Activated effector memory CD4-positive, alpha-beta T cell treated with Interleukin-2 at 50 U/mL for 16 hours (primary cell): ENCODE measurements at places on chromosomes 5 and 9.

DNA sequence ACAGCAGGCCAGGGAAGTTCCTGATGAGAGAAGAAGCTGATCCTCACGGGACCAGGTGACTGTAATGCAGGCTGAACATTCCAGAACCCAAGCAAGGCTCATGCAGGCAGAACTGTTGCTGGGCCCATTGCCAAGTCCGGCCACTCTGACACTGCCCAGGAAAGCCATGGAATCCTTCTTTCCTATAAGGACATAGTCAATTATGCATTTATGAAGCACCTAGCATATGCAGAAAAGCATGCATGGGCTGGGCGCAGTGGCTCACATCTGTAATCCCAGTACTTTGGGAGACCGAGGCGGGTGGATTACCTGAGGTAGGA, 83.7 kb upstream of the SLC1A3 start:
- no peak for DNase-seq

DNA sequence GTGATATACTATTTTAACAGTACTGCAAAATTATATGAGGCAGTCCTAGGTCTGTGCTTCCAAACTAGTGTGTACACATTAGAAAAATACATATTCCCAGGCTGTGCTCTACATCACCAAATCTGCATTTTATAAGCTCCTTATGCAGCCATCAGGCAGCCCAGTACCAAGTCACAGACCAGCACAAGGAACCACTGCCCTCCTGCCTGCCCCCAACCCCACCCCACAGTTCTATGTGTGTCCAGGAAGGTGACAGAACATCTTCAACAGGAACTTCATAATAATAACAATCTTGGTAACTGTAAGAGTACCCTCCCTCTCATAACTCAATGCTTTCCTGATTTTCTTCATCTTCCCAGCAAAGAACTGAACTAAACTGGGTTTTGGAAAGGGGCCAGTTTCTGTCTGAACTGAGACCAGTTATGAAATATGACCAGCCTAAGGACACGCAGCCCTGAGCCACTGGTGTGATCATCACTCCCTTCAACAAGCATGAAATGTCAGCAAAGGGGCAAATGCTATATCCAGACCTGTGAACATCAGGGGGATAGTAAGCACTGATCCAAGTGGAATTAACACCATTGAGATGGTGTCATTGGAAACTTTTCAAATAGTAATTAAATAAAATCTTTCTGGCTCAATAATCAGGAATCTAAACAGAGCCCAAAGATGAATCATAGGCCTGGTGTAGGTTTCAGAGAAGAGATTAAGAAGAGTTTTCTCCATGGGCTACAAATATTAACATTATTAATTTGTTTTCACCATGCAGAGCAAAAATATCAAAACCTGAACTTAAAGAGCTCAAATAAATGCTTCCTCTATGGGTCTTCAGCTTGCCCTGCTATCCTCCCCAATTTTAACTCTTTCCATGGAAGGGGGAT, 82.1 kb downstream of the DPYSL3 start:
- DNase-seq, result no peak

GRCh38 chr9:124855944-124856765, 2.9 kb downstream of the WDR38 start:
- no peak for DNase-seq

GRCh38 chr5:128264564-128265360, 181.2 kb downstream of the SLC12A2 start:
- DNase-seq, result no peak

GRCh38 chr5:159050316-159051143, 49.2 kb downstream of the EBF1 start:
- no peak for DNase-seq

GRCh38 chr5:178080056-178080455, 33.3 kb upstream of the N4BP3 start:
- no peak for DNase-seq

- DNase-seq, result no peak
Measured at GRCh38 chr9:4359016-4359415, 59.1 kb upstream of the GLIS3 start.

DNA sequence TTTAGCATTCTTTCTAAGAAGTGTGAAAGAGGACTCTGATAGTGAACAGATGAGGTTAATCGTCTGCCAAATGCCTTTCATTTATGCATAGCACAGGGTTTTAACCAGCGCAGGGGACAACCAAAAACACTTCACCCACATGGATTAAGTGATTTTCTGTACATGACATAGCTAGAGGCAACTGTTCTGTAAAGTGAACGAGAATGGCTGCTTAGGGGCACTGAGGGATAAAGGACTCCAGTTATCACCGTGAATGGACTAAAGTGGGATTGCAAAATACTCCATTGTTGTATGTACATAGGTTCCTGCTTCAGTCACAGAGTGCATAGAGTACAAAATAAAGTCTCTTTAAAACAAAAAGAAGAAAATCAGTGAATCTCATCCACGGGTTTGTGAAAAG, 456.8 kb downstream of the DMAC1 start:
- no peak for DNase-seq

GRCh38 chr5:24555229-24555628, 89.5 kb downstream of the CDH10 start:
- DNase-seq, result no peak

DNA sequence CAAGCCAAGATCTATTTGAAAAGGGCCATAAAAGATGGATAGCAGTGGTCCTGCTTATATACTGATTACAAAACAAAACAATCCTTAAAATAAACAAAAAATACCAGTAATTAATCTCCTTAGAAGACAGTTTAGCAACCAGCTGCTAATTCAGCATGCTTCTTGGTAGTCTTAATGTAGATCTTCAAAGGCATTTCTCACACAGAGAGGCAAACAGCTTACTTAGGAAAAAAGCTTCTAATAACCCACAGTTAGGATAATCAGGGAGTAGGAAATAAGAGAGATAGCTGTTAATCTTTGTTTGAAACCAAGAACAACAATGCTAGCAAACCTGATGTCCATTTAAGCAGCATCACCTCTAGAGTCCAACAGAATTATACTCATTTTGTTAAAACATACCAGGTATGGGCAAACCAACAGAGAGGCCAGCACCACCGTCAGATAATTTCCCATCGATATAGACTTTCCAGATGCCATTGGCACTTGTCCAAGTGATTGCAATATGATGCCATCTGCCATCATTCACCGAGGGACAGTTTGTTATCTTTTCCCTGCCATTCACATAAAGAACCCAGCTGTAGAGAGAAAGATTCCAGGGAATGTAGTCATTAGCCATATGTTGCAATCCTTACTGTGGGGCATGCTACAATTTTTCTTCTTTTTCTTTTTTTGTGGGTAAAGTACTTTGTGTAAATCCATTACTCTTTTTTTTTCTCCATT, 105.6 kb upstream of the TXNDC8 start:
- no peak for DNase-seq

DNA sequence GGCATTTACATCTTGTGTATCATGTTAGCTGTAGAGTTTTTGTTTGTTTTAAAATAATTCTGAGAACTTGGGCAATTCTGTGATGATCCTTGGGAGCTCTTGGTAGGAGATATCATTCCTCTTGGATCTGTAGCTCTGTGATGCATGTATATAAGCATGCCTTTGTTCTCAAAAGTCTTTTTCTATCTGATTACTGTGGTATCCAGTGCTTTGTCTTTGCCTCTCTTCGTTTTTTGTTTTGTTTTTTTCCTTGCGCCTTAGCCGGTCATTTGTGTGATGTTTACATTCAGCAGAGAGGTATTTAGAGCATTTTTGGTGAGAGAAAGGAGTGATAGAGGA, 110.0 kb downstream of the PAM start:
- DNase-seq, result no peak

GRCh38 chr9:68705531-68706362, 707 bp downstream of the PIP5K1B start:
- no peak for DNase-seq

DNA sequence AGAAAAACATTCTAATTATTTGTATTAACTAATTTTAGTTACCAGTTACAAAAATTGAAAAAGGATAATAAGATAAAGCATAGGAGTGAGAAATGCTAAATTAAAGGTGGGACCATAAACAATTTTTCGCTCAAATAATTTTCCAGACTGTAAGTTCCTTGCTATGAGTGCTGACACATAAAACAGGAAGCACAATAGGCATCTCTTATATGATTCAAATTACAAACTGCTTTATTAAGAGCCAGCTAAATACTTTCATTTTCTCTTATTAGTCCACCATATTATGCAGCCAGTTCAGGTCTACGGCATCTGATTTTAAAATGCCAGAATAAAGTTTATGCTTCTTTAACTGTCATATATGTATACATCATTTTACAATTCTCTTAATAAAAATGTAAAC, 4.4 kb downstream of the RC3H2 start:
- no peak for DNase-seq

DNA sequence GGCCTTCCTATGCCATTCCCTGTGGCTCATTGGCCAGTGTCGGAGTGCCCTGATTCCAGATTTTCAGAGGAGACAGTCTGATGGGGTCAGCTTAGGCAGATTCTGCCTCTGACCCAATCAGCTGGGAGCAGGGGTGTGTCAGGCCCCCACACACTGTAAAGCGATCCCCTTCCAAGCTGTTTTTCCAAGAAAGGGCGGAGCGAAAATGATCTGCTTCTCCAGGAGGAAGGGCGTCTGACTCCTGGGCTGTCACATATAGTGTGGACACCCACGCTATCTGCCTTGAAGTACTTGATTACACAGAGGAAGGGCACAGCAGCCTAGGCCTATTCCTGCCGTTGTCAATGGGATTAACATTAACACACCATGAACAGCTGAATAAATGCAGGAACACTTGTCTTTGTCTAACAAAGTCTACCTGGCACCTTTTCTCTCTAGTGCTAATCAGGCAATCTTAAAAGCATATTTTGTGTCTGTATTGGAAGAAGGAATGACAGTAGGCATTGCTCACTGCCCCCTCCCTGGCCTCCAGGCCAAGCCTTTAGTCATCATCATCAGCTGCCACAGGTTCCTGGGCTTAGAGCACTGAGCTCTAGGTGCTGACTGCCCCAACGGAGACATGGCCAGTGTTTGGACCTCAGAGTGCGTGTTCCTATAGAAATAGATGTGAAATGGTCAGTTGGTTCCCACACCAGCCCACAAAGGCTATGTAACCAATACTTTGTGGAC, 218.7 kb downstream of the MELK start:
- no peak for DNase-seq

- DNase-seq, result no peak
Measured at GRCh38 chr5:54515634-54516033, 1.9 kb upstream of the SNX18 start.

DNA sequence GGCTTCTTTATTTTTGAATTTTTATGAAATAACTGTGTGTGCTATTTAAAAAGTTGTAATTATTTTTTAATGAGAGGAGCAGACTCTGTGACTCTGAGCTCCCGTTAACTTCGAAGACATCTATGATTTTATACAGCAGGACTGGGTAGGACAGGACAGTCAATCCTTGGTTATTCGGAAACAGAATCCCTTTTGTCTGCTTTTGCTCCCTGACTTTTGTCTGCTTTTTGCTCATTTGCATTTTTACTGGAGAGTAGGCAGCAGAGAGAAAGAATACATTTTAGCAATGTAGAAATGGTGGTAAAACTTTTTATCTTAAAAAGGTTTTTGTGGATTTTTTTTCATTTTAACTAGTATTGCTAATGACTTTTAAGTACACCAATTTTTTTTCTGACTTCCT, 303.6 kb downstream of the ARHGAP26 start:
- no peak for DNase-seq

- DNase-seq, result no peak
Measured at GRCh38 chr9:136025481-136025880, 64.3 kb upstream of the UBAC1 start.

DNA sequence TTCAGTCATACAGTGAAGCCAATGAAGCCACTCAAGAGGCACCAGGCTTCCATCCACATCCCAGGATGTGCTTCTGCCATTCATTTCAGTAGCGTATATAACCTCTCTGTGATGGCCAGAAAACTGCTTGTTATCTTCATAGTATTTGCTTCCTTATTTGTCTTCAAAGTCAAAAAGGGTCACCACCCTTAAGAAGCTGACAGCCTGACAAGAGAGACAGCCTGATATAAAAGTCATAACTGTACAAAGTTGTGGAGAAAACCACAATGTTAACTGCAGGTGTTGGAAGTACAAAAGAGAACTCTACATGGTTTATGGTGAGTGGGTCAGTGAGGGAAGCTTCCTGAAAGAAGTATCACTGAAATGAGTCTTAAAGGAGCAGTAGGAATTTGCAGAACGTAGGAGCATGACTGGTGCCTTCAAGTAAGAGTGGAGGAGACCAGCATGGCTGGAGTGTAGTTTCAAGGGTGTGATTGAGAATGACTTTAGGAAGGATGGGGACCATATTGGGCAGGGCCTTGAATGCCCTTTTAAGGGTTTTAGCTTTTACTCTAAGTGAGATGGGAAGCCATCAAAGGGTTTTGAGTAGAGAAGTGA, 33.7 kb downstream of the NIM1K start:
- no peak for DNase-seq

- DNase-seq, result no peak
Measured at GRCh38 chr5:132770476-132771159, 6.4 kb downstream of the SEPTIN8 start.

DNA sequence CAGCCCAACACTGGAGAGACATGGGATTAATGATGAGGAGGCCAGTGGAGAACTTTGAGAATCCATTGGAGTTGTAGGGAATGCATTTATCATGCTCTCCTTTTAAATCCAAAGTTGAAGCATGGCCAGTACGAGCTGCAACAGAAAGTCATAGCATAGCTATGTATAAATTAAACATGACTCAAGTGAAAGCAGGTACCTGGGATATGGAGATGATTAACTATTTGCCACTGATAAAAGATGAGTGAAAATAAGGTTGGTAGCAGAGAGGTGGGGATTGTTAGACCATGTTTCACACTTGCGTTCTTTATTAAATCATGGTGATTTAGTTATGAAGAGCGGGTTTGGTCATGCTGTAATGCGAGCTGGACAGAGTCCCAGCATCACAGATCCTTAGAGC, 189.6 kb downstream of the ARHGEF28 start:
- no peak for DNase-seq

GRCh38 chr9:5832538-5833529, at the start of gene ERMP1:
TSS of gene ERMP1 (minus strand) at chr9:5833117. CDS start at chr9:5833027, 90 bp downstream.
- peak; percentile 89 for DNase-seq

DNA sequence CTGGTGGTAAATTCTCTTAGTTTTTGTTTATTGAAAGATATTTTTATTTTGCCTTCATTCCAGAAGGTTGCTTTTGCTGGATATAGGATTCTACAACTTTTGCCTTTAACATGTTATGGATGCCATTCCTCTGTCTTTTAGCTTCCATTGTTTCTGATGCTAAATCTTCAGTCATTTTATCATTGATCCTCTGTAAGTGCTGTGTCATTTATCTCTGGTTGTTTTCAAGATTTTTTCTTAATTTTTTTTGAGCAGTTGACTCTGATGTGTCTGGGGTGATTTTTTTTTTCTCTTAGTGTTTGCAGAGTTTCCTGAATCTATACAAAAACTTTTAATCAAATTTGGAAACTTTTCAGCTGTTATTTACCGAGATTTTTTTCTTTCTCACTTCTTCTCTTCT, 6.4 kb downstream of the CARD6 start:
- no peak for DNase-seq

GRCh38 chr5:40381676-40382363, 297.9 kb upstream of the PTGER4 start:
- no peak for DNase-seq
